ENCODE measurements at places on chromosomes 12 and 14. TPM values are rescaled to one million over a fixed set of nuclear protein-coding genes. Genes with fewer than 3 reads are reported as not detected.

Gene KRT83
- total RNA-seq: not detected

Gene ADCY4
- total RNA-seq: 34.2 TPM

Gene ERBB3
- not detected for total RNA-seq

Gene STAB2
- not detected for total RNA-seq

Gene PHETA1
- total RNA-seq: 9.0 TPM

Gene PLBD1
- 1.0 TPM for total RNA-seq

Gene EIF2S3B
- total RNA-seq: 1.5 TPM

Gene CHST11
- 11.8 TPM for total RNA-seq

Gene CD69
- 0.53 TPM for total RNA-seq

Gene KCNMB4
- total RNA-seq: 1.9 TPM

Gene DPY19L2
- 3.0 TPM for total RNA-seq

Gene CCDC91
- 14.9 TPM for total RNA-seq

Gene RTL1
- not detected for total RNA-seq

Gene KRT74
- not detected for total RNA-seq

Gene NPC2
- 139 TPM for total RNA-seq

Gene ZFYVE26
- total RNA-seq: 34.2 TPM

Gene METTL1
- total RNA-seq: 8.0 TPM

Gene CIROP
- total RNA-seq: not detected

Gene BCL2L2
- 18.5 TPM for total RNA-seq

Gene KLRC3
- total RNA-seq: not detected

Gene NYNRIN
- total RNA-seq: 11.7 TPM

Gene SENP1
- total RNA-seq: 36.9 TPM

Gene MOK
- 8.1 TPM for total RNA-seq

Gene PMCH
- total RNA-seq: 0.36 TPM

Gene KRT3
- total RNA-seq: not detected

Gene B4GALNT1
- 0.27 TPM for total RNA-seq

Gene CLEC7A
- total RNA-seq: not detected

Gene AICDA
- not detected for total RNA-seq

Gene CFAP251
- total RNA-seq: 3.6 TPM

Gene COX8C
- total RNA-seq: not detected

Gene MGAT4C
- under 0.01 TPM for total RNA-seq

Gene IL22
- total RNA-seq: not detected

Gene TMTC1
- 12.2 TPM for total RNA-seq

Gene NFATC4
- 20.2 TPM for total RNA-seq

Gene DPF3
- 4.4 TPM for total RNA-seq

Gene SLC16A7
- 13.3 TPM for total RNA-seq

Gene TMEM179
- total RNA-seq: not detected

Gene RHOF
- total RNA-seq: 18.2 TPM

Gene KSR2
- 1.7 TPM for total RNA-seq

Gene IAPP
- total RNA-seq: not detected

Gene MYL2
- total RNA-seq: not detected

Gene SAMD15
- 1.7 TPM for total RNA-seq

Gene GSG1
- not detected for total RNA-seq

Gene ACOT6
- total RNA-seq: not detected

Gene FBXO33
- 13.9 TPM for total RNA-seq

Gene VRTN
- total RNA-seq: not detected

All from thoracic aorta endothelial cell (primary cell).